Left cardiac atrium (tissue), 4 donors: ENCODE measurements at places on chromosomes 5 and 9. TPM values are rescaled to one million over a fixed set of nuclear protein-coding genes. Genes with fewer than 3 reads are reported as not detected.

Gene PPP2R2B
- total RNA-seq, result 1.3 TPM

Gene MVB12B
- total RNA-seq, result 9.7 TPM

Gene LCN9
- total RNA-seq, result not detected

Gene NSG2
- total RNA-seq, result not detected

Gene IL7R
- 4.2 TPM for total RNA-seq

Gene TMEM174
- total RNA-seq, result not detected

Gene TMEFF1
- not detected for total RNA-seq
